C1 segment of cervical spinal cord (tissue), 14 donors: ENCODE measurements at places on chromosomes 3 and 15.

DNA sequence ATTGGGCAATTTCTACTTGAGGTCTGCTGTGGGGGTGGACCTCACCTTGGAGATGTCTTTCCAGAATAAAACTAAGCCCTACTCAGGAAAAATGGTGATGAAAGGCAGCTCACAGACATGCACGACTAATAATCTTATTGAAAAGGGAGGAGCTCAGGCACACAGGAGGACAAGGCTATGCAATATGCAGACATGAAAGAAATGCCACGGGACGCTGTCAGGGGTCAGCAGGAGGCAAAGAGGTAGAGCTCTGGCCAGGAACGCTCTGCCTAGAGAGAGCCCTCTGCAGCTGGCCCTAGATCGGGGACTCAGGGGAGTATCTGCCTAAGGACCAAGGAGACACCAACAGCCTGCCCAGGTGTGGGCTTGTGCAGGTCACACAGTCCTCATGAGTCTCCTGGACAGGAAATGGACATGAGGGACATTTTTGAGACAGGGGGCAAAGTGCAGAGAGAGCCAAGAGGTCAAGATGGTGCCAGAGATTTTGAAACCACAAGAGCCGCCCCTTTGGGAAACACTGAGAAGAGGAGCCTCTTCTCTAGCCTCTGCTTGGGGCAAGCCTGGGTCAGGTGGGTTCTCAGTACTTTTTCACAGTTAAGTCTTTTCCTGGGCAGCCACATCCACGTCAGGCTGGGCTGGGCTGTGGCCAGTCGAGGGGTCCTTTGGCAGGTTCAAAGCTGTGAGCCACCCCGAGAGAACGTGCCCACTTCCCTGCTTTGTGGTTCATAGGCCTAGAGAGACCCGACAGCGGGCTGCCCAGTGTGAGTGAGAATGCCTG lies 23.2 kb downstream of the EAF1 start:
- no peak for DNase-seq

GRCh38 chr3:36937492-36937891 lies 7.4 kb downstream of the TRANK1 start:
- DNase-seq, result no peak

DNA sequence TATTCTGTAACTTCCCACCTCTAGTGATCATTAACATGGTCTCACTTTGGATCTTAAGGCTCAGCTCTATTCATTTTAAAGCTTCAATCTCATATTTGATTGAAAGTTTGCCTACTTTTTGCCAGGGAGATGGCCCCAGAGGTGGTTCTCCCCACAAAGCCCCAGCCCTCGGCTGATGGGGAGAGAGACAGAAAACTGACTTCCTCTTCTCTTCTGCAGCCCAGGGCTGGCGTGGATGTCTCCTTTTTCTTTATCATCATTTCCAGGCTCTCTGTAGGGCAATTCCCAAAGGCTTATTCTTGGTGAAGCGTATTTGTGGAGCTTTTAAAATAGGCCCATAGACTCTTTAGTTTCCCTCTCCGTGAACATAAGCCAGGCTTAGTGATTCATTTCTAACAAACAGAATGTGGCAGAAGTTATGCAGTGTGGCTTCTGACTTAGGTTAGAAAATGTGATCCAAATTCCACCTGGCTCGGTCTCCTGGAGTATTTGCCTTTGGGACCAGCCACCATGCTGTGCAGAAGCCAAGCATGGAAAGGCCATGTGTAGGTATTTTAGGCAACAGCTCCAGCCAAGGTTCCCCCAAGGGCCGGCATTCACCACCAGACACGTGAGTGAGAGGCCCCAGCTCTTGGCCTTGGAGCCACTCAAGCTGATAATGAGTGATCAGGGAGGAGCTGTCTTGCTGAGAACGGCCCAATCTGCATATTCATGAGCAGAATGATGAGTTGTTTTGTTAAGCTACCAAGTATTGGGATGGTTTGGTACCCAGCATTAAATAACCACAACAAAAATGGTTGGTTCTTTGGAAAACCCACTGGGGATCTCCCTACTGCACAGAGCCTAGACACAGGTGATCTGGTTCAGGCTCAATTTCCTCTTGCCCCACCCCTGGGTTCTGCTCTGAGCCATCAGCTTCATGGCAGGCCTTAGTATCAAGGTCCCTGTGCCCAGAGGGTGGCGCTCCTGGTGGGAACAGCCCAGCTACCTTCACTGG lies 353.2 kb upstream of the PROK2 start:
- DNase-seq, result no peak

GRCh38 chr15:49101536-49101935 lies 53.9 kb downstream of the COPS2 start:
- DNase-seq, result no peak

DNA sequence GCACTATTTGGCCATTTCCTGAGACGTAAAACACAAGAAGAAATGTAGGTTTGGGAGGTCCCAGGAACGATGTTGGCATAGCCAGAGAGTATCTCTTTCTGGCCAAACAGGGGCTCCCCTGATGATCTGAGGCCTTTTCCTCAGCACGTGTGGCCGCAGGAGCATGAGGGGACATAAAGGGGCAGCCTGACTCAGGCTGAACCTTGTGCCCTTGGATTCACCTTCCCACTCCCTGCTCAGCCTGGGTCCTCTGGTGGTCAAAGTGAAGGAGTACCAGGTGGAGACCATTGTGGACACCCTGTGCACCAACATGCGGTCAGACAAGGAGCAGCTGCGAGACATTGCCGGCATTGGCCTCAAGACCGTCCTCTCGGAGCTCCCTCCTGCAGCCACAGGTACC lies 10.6 kb downstream of the CAND2 start:
- no peak for DNase-seq

- no peak for DNase-seq
Measured at GRCh38 chr15:68317281-68318007, 39.9 kb downstream of the FEM1B start.

DNA sequence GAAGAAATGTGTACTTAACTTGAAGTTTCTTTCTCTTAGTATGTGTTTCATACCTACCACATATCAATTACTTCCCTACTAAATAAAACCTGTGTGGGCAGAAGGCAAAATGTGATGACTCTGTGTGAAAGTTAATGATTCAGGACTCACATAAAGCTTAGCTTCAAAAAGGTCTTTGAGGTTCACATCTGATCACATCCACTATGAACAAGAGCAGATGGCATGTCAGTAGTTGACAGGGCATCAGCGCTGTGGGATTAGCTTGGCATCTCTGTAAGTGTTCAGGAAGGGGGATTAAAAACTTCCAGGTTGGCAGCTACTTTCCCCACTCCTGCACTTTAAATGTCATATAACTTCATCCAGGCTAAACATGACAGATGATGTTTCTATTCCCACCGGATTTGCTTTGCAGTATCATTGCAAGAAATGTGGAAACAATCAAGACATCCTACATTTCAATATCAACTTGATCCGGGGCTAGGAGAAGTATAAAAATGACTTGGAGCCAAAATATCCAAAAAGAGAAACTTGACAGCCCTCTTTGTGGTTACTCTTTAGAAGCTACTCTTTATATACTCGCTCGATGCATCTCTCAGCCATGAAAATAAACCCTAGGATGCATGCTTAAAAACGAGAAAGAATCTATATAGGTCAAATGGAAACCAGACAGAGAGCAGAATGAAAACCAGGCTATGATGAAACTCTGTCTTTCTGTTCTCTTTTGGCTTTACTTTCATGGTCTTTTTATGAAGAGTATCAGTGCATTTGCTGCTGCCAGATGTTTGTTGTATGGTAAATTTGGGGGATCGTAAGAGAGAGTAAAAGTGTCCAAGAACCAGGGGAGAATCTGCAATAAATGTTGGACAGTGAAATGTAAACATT lies 273.1 kb upstream of the ALCAM start:
- no peak for DNase-seq

DNA sequence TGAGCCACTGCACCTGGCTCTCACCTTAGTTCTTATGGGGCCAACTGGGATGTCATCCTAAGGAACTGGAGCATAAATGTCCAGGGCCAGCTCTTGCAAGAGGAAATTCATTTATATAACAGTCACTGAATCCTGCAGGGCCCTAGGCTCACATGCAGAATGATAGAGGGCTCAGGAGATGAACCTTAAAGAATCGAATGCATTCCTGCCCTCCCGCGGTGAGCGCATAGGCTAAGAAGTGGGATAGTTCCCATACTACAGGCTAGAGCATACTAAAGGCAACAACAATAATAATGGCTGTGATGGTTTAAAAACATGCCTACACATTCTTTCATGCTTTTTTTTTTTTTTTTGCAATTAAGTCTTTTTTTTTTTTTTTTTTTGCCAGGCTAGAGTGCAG lies 17.1 kb upstream of the CSRNP1 start:
- no peak for DNase-seq

DNA sequence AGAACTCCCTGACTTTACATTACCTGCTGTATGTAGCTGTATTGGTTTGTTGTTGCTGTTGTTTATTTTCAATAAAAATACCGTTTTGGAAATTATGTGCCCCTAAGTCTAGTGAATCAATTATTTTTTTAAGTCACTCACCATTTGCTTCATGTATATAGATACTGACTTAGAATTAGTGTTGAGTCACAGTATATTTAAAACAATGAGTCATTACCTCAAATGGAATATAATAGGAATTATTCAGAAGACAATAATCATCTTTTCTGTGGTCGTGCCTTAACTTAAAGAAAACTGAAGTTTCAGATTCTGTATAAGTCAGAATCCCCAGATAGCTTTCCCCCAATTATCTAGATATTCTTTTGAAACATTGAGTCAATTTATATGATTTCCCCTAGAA lies 21.0 kb upstream of the ALDH1A2 start:
- no peak for DNase-seq

DNA sequence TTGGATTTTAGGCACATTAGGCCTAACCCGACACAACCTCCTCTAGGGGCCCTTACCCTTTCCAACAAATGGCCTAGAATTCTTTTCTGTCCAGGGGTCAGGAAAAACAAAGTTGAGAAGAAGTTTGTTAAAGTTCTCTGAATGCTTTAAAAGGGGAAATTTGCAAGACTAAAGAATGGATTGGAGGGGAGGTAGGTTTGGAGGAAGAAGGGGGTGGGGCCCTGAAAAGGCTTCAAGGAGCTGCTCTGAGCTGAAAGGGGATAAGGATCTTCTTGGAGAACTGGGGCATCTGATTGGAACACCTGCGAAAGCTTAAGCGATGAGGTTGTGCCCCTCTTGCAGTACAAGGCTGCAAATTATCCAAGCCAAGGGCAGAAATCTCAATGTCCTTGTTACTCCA lies 3.9 kb upstream of the SENP2 start:
- no peak for DNase-seq

GRCh38 chr3:42115215-42115614 lies 24.1 kb downstream of the TRAK1 start:
- no peak for DNase-seq

- no peak for DNase-seq
Measured at GRCh38 chr3:41265011-41265545, 65.8 kb downstream of the CTNNB1 start.

DNA sequence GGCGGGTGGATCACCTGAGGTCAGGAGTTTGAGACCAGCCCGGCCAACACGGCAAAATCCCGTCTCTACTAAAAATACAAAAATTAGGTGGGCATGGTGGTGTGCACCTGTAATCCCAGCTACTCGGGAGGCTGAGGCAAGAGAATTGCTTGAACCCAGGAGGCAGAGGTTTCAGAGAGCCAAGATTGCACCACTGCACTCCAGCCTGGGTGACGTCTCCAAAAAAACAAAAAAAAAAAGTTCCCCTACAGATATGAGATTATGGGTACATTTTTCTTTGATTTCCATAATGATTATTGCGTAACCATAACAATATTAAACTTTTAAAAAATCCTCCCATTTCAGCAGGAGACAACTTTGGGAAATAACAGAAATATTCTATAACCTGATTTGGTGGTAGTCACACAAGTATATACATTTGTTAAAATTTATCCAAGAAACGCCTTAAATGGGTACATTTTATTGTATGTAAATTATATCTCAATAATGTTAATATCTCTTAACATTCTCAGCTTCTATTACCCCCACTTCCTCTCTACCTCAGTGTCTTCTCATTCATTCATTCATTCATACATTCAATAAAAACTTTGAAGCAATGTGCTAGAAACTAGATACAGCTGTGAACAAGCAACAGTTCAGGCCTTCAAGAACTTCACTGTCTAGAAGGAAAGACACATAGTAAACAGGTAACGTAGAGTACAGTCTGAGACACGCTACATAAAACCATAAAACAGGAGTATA lies 6.6 kb downstream of the UBR1 start:
- DNase-seq, result no peak

DNA sequence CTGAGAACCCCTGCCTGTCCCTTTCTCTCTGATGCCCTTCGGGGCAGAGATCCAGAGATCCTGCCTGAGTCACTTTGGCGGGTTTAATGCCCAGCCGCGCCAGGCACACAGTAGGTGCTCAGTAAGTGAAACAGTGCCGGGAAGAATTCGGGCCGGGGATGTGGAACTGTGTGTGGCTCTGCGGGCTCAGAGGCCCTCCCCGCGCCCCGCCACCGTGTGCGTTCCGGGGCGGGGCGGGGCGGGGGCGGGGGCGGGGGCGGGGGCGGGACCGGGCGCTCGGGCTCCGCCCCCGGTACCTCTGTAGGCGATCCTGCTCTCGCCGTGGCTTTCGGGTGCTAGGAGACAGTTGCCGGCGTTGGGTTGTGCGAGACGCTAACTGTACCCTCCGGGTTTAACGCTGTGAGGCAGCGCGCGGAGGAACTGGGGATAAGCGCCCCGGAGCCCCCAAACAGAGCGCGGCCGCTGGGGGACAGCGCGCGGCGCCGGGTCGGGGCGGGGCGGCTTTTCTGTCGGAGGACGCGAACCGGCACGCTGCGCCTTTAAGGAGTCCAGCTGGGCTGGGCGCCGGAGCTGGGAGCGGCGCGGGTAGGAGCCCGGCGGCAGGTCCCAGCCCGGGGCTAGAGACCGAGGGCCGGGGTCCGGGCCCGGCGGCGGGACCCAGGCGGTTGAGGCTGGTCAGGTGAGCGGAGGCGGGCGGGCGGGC lies at the start of gene ABHD6:
TSS of gene ABHD6 (plus strand) at position 555 of the 703 bp plus-strand sequence. CDS start 18,795 bp downstream, outside the sequence.
- DNase-seq, result peak; percentile 94

DNA sequence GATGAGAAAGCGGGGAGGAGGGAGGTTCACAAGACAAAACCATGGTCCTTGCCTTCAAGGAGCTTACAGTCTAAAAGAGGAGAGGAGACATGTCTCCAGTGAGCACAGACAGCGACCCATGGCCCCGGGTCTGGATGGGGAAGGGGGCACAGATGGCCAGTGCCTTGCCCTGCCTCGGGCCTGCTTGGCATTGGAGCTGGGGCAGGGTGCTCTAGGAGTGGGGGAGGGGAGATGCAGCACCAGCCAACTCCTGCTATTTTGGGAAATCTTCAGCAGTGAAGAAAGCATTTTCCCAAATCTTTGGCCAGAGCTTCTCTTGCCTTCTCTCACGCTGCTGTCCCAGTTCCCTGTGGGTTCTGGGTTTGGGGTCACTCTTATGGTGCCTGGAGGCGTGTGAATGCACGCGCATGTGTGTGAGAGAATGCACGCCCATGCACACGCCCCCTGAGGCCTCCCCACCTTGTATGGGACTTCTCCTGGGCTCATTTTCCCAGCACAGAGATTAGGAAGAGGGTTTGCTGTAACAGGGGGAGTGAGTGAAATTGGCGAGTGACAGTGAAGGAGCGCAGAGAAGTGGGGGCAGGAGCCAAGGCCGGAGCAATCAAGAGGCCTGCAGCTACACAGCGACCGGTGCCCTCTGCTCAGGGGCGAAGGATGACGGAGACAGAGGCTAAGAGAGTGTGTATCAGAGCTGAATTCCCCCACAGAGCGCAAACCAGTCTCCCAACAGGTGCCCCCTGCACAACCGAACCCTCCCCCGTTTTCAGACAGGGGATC lies 71.5 kb downstream of the SEMA5B start:
- no peak for DNase-seq

GRCh38 chr3:124246376-124246775 lies 254.5 kb upstream of the ROPN1 start:
- no peak for DNase-seq

GRCh38 chr3:88057630-88058305 lies 1.0 kb downstream of the CGGBP1 start:
- no peak for DNase-seq

GRCh38 chr15:81893182-81893835 lies 152.5 kb downstream of the MEX3B start:
- DNase-seq, result no peak
